ENCODE measurements at places on chromosomes 12 and 14. TPM values are rescaled to one million over a fixed set of nuclear protein-coding genes. Genes with fewer than 3 reads are reported as not detected.

Gene PDE6H
- total RNA-seq: not detected

Gene A2M
- total RNA-seq: 1,130 TPM

- H3K4me1 ChIP-seq: no peaks in the 10 kb centered on the region
- H3K27ac ChIP-seq: no peak overlapping the region
- DNase-seq: peak; percentile 91
- no peaks in the 10 kb centered on the region for H3K27me3 ChIP-seq
Observed at GRCh38 chr12:127381043-127381668, 885.8 kb upstream of the TMEM132C start.

DNA sequence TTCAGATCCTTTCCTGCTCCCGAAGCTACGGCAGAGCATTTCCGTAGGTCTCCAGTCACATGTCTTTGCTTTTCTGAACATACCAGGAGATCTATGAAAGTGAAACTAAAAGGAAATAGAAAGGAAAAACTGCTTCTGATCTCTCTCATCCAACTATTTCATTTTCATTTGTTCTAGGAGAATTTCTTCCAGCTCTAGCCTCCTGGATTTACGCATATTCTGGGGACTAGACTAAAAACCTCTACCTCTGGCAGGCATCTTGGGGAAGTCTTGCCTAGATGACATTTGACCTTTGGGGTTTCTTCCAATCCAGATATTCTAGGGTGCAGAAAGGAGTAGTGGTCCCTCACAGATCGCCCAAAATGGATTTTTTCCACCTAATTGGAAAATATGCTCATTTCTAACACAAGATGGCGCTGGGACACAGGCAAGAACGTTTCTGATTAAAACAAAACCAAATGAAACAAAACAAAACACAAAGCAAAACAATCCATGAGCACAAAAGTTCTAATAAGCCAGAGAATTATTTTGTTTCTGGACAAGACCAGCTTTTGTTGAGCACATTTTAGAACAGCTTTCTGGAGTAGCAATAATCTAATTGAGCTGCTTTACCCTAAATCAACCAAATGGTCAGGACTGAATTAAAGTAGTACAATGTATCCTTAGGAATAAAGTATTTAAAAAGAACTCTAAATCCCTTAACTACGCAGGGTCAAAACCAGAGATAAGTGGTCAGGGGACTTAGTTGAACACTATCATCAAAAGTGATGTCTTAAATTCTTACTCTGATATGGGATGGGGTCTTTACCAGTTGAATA lies 12.3 kb upstream of the PARP11 start:
- H3K36me3 ChIP-seq: no peaks in the 10 kb centered on the region
- no peaks in the 10 kb centered on the region for H3K27me3 ChIP-seq
- DNase-seq: no peak
- H3K27ac ChIP-seq: peak overlapping the region; percentile 74
- H3K4me1 ChIP-seq: peaks cover 3% of the 10 kb centered on the region

DNA sequence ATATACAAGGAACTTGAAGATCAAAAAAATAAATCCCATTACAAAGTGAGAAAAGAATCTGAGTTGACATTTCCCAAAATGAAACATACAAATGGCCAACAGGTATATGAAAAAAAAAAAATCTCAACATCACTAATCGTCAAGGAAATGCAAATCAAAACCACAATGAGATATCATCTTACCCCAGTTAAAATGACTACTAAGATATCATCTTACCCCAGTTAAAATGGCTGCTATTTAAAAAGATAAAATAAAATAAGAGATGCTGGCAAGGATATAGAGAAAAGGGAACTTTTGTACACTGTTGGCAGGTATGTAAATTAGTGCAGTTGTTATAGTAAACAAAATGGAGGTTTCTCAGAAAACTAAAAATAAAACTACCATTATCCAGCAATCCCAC lies 44.4 kb downstream of the PLEKHG7 start:
- no peaks in the 10 kb centered on the region for H3K4me1 ChIP-seq
- no peaks in the 10 kb centered on the region for H3K27me3 ChIP-seq
- no peak overlapping the region for H3K4me3 ChIP-seq

DNA sequence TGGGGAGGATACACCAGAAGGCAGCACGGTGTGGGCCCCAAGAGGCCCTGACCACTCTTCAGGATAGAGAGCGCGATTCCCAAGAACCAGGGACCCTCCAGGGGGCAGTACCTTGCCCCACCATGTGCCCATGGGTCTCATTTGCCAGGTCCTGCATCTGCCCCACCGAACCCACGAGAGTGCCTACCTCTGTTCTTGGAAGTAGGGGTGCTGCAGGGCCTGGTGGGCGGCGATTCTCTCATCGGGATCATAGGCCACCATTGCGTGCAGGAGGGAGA lies 72.7 kb downstream of the MOK start:
- H3K36me3 ChIP-seq: peaks cover 17% of the 10 kb centered on the region
- H3K4me3 ChIP-seq: no peak overlapping the region
- H3K27ac ChIP-seq: no peak overlapping the region
- H3K27me3 ChIP-seq: no peaks in the 10 kb centered on the region
- H3K4me1 ChIP-seq: no peaks in the 10 kb centered on the region
- DNase-seq: no peak

DNA sequence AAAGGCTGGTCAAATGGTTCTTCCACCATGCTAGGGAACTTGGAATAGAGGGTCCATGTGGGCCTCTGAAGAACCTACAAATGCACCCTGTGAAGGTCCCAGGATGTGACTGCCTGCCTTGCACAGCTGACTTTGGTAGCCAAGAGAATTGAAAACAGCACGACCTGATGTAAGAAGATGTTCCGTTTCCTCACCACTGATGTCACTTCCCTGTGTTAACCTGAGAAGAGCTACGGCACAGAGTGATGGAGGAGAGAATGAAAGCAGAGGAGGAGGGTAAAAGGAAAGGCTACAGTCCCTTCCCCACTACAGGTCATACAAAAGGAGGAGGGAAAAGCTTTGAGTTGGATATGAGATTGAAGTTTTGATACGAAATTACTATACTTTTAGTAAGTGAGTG lies 328.8 kb downstream of the RGS6 start:
- no peak for DNase-seq
- H3K4me1 ChIP-seq: no peaks in the 10 kb centered on the region
- no peak overlapping the region for H3K27ac ChIP-seq
- H3K36me3 ChIP-seq: no peaks in the 10 kb centered on the region
- no peak overlapping the region for H3K4me3 ChIP-seq

GRCh38 chr12:108814462-108815211 lies 42.7 kb downstream of the SSH1 start:
- no peak overlapping the region for H3K4me3 ChIP-seq
- peaks cover 50% of the 10 kb centered on the region for H3K36me3 ChIP-seq
- no peak for DNase-seq
- H3K27me3 ChIP-seq: no peaks in the 10 kb centered on the region
- peak overlapping the region; percentile 57 for H3K27ac ChIP-seq
- peaks cover 39% of the 10 kb centered on the region for H3K4me1 ChIP-seq

Gene CELA1
- total RNA-seq: not detected

GRCh38 chr14:91108941-91109611 lies 4.8 kb upstream of the DGLUCY start:
- H3K27me3 ChIP-seq: no peaks in the 10 kb centered on the region
- DNase-seq: no peak
- peak overlapping the region; percentile 0 for H3K27ac ChIP-seq
- no peaks in the 10 kb centered on the region for H3K36me3 ChIP-seq

DNA sequence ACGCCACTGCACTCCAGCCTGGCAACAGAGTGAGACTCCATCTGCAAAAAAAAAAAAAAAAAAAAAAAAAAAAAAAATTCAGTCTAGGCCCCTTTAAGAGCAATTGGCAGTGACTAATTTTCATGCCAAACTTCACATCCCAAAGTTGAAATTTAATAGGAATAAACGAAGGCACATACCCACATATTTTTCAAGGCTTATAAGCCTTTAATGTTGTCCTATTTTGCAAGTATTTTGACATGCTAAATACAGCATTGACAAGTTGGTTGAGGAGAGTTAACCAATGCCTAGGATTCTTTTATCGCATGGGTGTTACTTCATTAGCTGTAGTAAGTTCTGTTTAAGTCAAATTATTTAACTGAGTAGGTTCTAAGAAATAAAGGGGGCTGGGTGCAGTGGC lies 23.5 kb upstream of the HIP1R start:
- H3K27ac ChIP-seq: no peak overlapping the region
- DNase-seq: no peak
- H3K4me3 ChIP-seq: no peak overlapping the region
- H3K36me3 ChIP-seq: no peaks in the 10 kb centered on the region

- DNase-seq: peak; percentile 78
- H3K27me3 ChIP-seq: no peaks in the 10 kb centered on the region
- no peak overlapping the region for H3K27ac ChIP-seq
- H3K36me3 ChIP-seq: no peaks in the 10 kb centered on the region
Observed at GRCh38 chr14:29895591-29896083, 32.0 kb downstream of the PRKD1 start.

DNA sequence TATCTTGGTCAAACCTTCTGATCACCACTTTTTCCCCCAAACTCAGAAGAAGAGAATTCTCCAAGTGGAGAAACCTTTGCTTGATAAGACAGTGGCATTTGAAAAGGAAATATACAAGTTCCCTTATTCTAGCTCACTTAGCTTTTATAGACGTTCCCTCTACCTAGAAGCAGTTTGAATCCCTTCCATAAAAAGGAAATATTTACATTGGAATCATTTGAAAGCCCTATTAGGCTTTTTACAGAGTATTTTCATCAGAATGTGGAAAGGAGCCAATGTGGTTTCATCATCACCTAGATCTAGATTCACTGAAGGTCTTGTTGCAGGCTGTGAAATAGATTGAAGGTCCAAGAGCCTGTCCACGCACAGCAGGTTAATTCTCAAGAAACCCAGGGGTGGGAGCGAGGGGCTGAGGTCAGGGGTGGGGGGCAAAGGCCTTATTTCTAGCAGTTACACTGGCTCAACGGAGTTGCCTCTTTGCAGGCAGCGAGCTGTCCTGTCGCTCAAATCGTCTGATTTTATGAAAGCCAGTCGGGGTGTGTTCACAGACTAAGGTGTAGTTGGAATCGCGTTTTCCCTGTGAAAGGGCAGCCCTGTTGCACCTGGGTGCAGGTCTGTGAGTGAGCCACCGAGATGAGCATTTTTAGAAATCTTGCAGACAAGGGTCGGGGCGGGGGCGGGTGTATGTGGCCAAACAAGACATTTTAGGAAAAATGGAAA lies 45.6 kb downstream of the AACS start:
- no peaks in the 10 kb centered on the region for H3K4me1 ChIP-seq
- no peak overlapping the region for H3K27ac ChIP-seq
- no peak overlapping the region for H3K4me3 ChIP-seq
- no peak for DNase-seq

GRCh38 chr12:62873116-62873825 lies 61.7 kb downstream of the PPM1H start:
- no peaks in the 10 kb centered on the region for H3K27me3 ChIP-seq
- no peak overlapping the region for H3K27ac ChIP-seq
- no peak for DNase-seq
- H3K4me1 ChIP-seq: no peaks in the 10 kb centered on the region
- no peaks in the 10 kb centered on the region for H3K36me3 ChIP-seq

DNA sequence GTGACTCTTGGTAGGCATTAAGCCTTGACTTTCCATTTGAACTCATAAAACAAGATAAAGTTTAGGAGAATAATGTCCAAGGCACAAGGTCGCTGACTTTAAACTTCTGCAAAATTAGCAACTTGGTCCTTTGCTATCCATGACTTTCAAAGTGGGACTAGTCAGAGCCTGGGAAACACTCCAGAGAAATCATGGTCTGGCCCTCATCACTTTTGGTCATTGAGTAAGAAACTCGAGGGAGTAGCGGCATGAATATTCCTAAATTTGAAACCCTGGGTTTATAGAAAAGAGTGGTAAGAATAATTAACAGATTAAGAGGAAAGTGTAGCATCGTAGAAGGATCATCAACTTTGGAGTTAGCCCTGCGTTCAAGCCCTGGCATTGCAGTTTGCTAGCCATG lies 16.9 kb upstream of the APPL2 start:
- H3K4me3 ChIP-seq: no peak overlapping the region
- H3K36me3 ChIP-seq: no peaks in the 10 kb centered on the region

Gene CCDC175
- total RNA-seq: not detected

Gene PIGH
- 25.0 TPM for total RNA-seq

DNA sequence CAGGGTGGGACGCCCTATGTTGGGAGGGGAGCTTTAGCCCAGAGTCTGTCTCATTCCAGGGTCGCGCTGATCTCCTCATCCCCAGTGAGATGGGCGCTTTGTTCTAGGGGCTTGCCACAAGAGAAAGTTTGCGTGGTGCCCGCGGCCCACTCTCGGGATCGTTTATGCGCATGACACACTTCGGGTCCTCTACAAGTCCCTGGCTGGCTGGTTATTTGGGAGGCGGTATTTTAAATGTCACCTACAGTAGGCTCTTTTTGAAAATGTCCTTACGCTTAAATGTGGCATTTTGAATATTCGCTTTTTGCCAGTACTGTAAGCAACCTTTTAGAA lies 541 bp downstream of the GOLT1B start:
- peaks cover 39% of the 10 kb centered on the region for H3K4me1 ChIP-seq
- DNase-seq: no peak
- H3K27me3 ChIP-seq: no peaks in the 10 kb centered on the region
- H3K27ac ChIP-seq: peak overlapping the region; percentile 91

Gene ABCC9
- total RNA-seq: 12.1 TPM

- H3K4me1 ChIP-seq: peaks cover 22% of the 10 kb centered on the region
- DNase-seq: no peak
- no peaks in the 10 kb centered on the region for H3K27me3 ChIP-seq
- peak overlapping the region; percentile 65 for H3K27ac ChIP-seq
- H3K36me3 ChIP-seq: no peaks in the 10 kb centered on the region
- H3K4me3 ChIP-seq: peak overlapping the region; percentile 20
Observed at GRCh38 chr12:65882486-65882885, 58.2 kb downstream of the HMGA2 start.

Gene CCDC198
- not detected for total RNA-seq

DNA sequence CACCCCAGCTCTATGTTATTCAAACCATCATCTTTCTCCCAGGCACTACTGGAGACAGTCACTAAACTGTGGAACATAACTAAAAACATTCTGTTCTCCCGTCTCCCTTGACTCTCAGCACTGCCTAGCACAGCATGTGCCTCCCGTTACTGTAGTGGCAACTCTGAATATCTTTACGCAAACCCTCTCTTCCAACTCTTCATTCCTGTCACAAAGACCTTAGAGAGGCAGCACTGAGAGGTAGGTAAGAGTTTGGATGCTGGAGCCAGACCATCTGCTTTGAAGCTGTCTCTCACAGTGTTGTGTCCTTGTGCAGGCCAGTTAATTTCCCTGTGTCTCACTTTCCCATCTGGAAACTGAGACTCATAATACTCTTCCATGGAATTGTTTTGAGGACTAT lies 108.1 kb downstream of the DIP2B start:
- H3K27me3 ChIP-seq: no peaks in the 10 kb centered on the region
- no peak for DNase-seq
- no peaks in the 10 kb centered on the region for H3K36me3 ChIP-seq
- no peak overlapping the region for H3K27ac ChIP-seq
- H3K4me1 ChIP-seq: peaks cover 27% of the 10 kb centered on the region

Gene CDCA3
- 1.4 TPM for total RNA-seq

DNA sequence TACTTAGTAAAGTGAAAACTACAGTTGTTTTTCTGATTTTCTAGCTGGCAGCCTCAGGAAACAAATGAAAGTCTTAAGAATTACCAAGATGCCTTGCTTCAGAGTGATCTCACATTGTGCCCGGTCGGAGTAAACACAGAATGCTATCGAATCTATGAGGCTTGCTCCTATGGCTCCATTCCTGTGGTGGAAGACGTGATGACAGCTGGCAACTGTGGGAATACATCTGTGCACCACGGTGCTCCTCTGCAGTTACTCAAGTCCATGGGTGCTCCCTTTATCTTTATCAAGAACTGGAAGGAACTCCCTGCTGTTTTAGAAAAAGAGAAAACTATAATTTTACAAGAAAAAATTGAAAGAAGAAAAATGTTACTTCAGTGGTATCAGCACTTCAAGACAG lies 28.9 kb downstream of the RXYLT1 start:
- H3K27me3 ChIP-seq: no peaks in the 10 kb centered on the region
- peaks cover 5% of the 10 kb centered on the region for H3K36me3 ChIP-seq
- no peaks in the 10 kb centered on the region for H3K4me1 ChIP-seq
- no peak overlapping the region for H3K4me3 ChIP-seq
